Activated CD8-positive, alpha-beta memory T cell treated with anti-CD3 and anti-CD28 coated beads for 1 hour (primary cell): ENCODE measurements at places on chromosomes 1 and 21.

DNA sequence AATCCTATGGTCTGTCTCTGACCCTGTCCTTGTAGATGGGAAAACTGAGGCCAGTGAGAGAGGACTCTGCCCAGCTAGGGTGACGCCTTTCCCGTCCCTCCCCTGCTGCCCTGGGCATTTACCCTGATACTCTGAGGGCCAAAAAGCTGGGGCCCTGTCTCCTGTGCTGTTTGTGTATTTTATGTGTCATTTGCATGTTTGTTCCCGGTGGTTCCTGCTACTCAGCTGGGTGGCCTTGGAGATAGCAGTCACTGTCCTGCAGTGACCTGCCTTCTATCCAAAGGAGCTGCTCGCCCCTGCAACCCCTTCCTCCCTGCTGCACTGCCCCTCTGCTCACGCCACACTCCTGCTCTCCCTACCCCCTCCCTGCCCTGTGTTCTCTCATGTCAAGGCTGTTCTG, 41.1 kb upstream of the KDM4A start:
- DNase-seq, result no peak

GRCh38 chr1:215076322-215076721, 6.2 kb upstream of the KCNK2 start:
- no peak for DNase-seq

DNA sequence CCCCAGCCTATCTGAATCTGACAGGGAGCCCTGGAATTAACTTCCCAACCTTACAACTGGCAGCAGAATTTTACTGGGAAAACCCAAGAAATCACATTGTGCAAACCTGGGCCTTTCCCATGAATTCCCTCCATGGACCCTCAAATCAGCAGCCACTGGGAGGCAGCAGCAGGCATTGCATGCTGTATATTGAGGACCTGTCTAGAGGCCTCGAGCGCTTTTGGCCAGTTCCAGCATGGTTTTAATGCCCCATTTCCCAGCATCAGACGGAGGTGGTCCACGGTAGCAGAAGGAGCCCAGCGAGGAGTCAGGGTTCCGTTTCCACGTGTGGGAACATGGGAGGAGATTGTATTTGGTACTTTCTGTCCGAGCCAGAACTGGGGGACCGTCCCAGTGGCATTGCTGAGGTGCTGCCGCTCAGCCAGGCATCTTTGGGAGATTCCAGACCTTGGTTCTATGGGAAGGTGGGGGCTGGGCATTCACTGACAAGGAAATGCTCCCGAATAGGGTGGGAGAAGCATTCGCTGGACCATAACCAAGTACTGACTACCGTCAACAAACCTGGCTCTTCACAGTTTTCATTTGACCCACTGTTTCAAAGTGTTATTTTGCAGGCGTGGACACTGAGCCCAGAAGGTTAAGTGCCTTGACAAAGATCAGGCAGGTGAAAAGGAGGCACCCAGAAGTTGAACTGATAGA, 15.9 kb downstream of the BMP8A start:
- no peak for DNase-seq

DNA sequence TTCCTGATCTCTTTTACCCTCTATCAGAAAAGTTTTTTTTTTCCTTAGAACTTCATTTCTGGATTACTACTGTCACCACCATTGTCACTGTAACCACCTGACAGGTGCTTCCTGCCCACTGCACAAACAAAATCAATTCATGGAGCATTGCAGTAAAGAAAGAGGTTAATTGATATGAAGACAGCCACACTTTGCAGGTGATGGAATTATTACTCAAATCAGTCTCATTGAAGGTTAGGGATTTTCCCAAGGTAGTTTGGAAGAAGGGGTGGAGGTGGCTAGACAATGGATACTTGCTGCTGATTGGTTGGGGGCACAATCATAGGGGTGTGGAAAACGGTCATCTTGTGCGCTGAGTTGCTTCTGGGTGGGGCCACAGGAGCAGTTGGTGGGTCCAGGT, 230.8 kb upstream of the CACYBP start:
- no peak for DNase-seq

DNA sequence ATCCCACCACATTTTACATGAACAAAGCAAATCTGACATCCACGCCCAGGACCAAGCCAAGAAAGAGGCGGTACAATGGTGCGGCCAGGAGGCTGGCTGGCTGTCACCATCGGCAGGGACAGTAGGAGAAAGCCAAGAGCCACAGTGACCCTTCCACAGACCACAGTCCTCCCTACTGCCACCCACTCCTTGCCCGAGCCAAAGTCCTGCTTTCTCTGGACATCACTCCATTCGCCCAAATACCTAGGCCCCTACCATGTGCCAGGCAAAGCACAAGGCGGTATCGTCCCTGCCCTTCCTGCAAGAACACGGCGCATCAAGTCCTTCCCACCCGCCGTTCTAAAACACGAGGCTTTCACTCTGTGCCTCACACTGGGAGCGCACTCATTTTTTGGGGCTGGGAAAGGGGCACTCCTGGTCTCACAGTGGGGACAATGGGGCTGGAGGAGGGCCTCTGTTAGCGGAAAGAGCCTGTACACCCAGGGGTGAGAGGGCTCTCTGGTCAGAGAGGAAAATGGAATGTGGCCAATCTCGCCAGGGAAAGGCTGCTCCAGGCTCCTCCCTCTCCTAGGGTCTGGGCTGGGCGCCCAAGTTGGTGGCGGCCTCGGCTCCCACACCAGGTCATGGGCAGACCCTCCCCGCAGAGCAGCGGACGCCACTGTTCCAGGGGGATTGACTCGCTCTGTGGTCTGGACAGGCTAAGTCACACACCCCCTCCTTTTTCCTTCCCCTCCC, 26.5 kb downstream of the SSBP3 start:
- DNase-seq, result no peak

GRCh38 chr1:246304484-246305259, 202.4 kb downstream of the SMYD3 start:
- no peak for DNase-seq

GRCh38 chr1:214623430-214623829, 20.4 kb downstream of the CENPF start:
- no peak for DNase-seq

DNA sequence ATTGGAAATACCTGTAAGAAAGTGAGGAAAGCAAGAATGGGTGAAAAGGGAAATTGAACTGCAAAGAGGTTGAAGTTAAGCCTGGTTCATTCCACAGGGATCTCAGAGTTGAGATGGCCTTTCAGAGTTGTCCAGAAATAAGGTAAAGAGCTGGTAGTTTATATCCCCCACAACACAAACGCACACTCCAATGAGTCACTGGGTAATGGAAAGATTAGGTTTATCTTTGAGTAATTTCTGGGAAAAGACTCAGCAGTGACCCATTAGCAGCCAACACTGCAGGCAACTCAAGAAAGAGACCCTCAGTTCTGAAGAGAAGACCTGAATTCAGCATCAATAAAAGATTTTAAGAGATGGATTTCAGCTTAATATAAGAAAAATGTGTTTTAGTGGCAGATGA, 485.5 kb downstream of the PTPRC start:
- no peak for DNase-seq

DNA sequence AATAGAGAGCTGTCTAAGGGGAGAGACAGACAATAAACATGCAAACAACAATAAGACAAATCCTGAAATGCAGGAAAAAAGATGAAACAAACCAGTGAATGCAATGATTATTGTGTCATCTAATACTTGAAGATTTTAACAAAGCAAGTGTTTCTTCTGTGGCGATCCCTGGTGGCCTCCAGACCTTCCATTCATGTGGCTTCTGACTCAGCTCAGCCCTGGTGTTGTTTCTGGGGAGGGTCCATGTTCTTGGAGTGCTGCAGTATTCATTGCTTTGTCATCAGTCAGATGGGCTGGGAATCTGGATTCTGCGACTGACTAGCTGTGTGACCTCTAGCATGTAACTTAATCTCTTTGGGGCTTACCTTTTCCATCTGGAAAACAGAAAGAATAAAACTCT, 1.5 kb upstream of the C2CD4D start:
- no peak for DNase-seq

DNA sequence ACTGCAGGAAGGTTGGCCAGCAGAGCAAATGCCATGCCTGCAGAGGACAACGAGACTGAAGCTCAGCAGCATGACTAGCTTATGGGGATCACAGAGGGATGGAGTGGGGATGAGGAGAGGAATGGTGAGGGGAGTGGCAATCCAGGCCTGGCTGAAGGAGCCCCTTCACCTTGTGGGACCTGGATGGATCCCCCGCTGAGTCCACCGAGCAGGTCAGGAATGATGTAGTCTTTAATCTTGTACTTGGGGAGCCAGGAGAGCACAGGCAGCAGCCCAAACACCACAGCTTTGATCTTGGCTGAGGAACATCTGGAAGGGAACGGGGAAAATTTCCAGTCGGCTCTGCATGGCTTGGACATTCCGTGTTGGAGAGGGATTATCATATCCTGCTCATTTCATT, 10.5 kb downstream of the SLC26A9 start:
- DNase-seq, result no peak

- DNase-seq, result no peak
Observed at GRCh38 chr1:18828224-18828623, 31.2 kb downstream of the TAS1R2 start.

GRCh38 chr1:66256629-66257572, 277.1 kb upstream of the SGIP1 start:
- DNase-seq, result no peak

GRCh38 chr1:40495315-40495903, 13.2 kb upstream of the EXO5 start:
- no peak for DNase-seq
